Adrenal gland (tissue), 19 donors: ENCODE measurements at places on chromosomes 16 and 17. TPM values are rescaled to one million over a fixed set of nuclear protein-coding genes. Genes with fewer than 3 reads are reported as not detected.

DNA sequence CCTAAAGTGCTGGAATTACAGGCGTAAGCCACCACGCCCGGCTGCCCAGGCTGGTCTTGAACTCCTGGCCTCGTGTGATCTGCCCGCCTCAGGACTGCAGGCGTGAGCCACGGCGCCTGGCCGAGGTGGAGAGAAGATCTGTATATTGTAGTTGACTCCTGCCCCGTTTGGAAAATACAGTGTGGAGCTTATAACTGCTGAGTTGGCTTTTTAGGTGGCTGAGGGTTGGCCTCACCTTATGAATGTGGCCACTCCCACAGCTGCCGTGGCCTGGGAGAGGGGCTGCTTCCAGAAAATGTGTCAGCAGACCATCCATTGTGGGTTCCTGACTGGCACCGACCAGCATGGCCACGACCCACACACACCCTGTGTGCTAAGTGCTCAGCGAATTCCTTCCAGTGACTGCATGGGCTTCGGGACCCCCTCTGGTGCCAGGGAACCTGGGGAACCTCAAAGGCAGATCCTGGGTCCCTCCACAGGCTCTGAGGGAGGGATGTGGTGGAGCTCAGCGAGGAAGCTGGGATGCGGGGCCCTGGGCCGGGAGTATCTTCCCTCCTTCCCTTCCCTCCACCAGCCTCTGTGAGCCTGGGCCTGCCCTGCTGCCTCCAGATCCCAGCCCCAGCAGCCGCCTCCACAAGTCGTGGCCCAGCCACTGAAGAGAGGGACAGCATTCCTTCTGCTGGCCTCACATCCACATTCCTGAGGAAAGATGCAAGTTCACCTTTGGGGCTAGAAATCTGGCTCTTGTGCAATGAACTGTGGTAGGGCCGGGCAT is 10.9 kb upstream of the RAB11FIP3 start:
- H3K4me1 ChIP-seq: peaks cover 8% of the 10 kb centered on the region
- DNase-seq: no peak
- H3K27ac ChIP-seq: no peak overlapping the region
- no peaks in the 10 kb centered on the region for H3K36me3 ChIP-seq
- H3K4me3 ChIP-seq: no peak overlapping the region

Gene ULK2
- total RNA-seq: 14.9 TPM

DNA sequence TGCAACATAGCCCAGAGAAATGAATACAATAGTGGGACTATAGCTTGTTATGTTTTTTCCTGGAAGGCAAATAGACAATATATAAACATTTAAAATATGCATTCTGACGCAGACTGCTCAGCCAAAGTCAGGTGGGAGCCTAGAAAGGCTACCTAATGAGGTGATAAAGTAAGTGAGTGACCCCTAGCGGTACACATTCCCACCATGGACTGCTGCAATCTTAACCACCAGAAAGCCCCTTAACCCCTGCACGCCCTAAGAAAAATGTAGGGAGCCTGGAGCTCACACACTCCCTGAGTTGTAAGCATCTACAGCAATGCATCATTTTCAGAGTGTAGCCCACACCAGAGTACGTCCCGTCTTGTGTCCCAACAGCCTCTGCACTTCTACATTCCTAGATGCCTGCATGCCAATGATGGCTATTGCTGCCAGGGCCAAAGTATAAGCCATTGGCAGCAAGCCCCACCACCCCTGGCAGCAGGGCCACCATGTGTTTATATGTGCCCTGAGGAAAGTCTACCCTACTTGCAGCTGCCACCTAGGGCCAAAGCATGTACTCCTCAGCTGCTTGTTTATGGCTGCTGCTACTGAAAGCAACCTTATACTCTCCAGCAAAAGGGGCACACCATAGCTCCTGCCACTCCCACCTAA is 127.6 kb downstream of the KIF2B start:
- no peak overlapping the region for H3K4me3 ChIP-seq
- H3K36me3 ChIP-seq: no peaks in the 10 kb centered on the region
- no peaks in the 10 kb centered on the region for H3K4me1 ChIP-seq
- no peak overlapping the region for H3K27ac ChIP-seq
- H3K27me3 ChIP-seq: no peaks in the 10 kb centered on the region

DNA sequence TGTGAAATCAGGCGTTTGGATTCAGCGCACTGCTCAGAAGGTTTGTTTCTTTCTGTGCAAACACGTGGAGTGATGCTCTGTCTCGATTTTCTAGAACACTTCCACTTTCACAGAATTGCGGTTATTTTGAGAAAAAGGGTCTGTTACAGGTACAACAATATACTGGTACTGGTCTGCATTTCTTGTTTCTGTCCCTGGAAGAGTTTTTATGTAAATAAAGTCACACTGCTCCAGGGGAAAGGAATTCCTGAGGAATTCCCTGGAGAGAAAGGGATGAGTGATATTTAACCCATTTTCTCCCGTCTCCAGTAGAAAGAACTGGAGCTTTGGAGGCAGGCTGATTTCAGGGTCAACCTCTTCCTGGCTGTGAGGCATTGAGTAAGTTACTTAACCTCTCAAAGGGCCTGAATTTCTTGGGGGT is 16.2 kb upstream of the RMI2 start:
- H3K36me3 ChIP-seq: no peaks in the 10 kb centered on the region
- no peaks in the 10 kb centered on the region for H3K27me3 ChIP-seq
- no peak overlapping the region for H3K4me3 ChIP-seq
- H3K4me1 ChIP-seq: peaks cover 4% of the 10 kb centered on the region

Gene CTRB1
- total RNA-seq: not detected

DNA sequence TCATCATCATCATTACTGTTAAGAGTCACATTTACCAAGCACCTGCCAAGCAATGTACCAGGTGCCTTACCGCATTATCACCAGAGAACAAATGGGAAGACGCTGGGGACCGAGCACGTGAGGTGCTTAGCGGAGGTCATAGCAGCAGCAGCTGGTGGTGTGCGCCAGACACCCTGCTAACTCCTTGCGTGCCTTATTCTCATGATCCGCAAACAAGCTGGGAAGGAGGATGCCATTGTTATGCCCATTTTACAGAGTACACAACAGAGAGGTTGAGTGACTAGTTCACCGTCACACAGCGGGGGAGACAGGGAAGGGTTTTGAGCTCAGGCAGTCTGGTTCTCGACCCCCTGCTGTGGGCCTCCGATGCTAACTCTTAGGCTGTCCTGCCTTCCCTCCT is 7.3 kb downstream of the ATP2A3 start:
- H3K27ac ChIP-seq: peak overlapping the region; percentile 34
- H3K36me3 ChIP-seq: no peaks in the 10 kb centered on the region
- H3K27me3 ChIP-seq: no peaks in the 10 kb centered on the region
- no peak for DNase-seq

- DNase-seq: no peak
- peak overlapping the region; percentile 75 for H3K27ac ChIP-seq
- H3K4me1 ChIP-seq: peaks cover 41% of the 10 kb centered on the region
- H3K27me3 ChIP-seq: no peaks in the 10 kb centered on the region
- no peak overlapping the region for H3K4me3 ChIP-seq
- H3K36me3 ChIP-seq: no peaks in the 10 kb centered on the region
These were observed 36.4 kb downstream of the SEC14L1 start for GRCh38 chr17:77177002-77177741.
